ENCODE measurements at places on chromosomes 12 and 14. TPM values are rescaled to one million over a fixed set of nuclear protein-coding genes. Genes with fewer than 3 reads are reported as not detected.
A peak's percentile ranks its signal among the peaks of the same experiment; 100 is the strongest.

COCH gene
- total RNA-seq = 11.4 TPM

GLIPR1L2 gene
- total RNA-seq = not detected

IAPP gene
- not detected for total RNA-seq

GYS2 gene
- total RNA-seq = not detected

SELPLG gene
- 0.10 TPM for total RNA-seq

GPR84 gene
- not detected for total RNA-seq

LTB4R2 gene
- total RNA-seq = 7.8 TPM

- peak; percentile 100 for DNase-seq
Observed at GRCh38 chr12:49623142-49623904, at the start of gene PRPF40B. TSS of gene PRPF40B (plus strand) at chr12:49623561. CDS start at chr12:49623591, 30 bp downstream.

- DNase-seq = no peak
Observed at GRCh38 chr12:13069380-13069779, 25.2 kb downstream of the FAM234B start.

GRCh38 chr14:91241863-91242262 lies 2.6 kb downstream of the GPR68 start:
- no peak for DNase-seq

DNA sequence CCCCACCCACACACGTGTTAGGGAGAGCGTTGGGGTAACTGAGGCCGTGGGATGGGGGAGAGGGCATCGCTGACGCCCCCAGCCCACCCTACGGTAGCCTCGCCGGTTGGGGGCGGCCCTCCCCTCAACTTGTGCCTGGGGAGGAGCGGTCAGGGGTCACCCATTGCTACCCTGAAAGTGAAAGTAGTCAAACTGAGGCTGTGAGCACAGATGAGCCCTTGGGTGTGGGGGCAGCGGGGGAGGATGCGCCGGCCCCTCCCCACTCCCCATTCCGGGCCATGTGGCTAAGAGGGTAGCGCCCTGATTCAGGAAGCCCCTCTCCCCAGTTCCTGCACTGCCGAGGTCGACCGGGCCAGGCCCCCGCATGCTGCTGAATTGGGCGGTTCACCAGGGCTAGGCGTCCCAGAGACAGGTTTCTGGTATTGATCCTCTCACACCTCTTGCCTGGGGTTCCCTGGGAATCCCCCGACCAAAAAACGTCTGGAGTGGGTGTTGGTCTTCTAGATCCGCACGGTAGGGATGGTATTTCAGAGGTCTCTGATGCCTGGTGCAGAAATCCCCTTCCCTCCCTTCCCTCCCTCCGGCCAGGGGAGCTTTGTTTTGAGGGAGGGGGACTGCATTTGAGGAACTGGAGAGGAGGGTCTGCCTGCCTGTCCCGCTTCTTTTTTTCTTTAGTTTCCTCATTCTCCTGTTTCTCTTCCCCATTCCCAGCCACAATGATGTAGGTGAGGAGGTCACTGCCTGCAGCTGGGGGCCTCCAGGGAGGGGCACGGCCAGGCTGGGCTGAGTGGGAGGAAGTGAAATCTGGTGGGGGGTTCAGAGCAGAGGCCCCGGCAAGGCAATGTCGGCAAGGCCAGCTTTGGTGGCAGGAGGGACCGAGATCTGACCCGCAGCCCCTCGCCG lies 1.0 kb downstream of the SH2B3 start:
- DNase-seq = peak; percentile 78

GRCh38 chr12:114685869-114686268 lies 1.9 kb upstream of the TBX3 start:
- DNase-seq = peak; percentile 40

DNA sequence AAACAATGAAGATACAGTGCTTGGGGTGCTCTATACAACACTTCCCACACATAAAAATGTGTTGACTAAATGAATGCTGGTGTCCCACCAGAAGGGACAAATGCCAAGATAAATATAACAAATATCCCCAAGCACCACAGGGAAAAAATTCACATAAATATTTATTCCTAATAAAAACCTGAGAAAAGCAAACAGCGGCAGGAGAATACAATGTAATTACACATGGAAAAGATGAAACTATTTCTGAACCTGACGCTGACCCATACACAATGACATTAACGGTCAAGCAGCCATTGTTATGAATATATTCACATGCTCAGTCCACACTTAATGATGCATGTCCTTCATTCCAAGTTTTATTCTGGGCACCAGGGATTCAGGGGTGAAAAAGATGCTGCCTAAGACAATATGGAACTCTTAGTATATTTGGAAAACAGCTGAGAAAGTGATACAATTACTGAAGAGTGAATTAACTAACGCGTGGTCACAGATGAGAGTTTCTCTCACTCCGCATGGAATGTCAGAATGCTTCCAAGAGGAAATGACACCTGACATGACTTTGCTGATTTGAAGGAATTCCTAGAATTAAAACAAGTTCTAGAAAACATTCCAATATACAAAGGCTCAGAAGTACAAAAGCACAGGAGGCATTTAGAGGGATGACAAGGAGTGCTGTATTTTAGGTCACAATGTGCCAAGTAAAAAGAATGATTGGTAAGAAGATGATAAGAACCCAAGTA lies 27.9 kb upstream of the PTPRR start:
- DNase-seq = no peak

DNA sequence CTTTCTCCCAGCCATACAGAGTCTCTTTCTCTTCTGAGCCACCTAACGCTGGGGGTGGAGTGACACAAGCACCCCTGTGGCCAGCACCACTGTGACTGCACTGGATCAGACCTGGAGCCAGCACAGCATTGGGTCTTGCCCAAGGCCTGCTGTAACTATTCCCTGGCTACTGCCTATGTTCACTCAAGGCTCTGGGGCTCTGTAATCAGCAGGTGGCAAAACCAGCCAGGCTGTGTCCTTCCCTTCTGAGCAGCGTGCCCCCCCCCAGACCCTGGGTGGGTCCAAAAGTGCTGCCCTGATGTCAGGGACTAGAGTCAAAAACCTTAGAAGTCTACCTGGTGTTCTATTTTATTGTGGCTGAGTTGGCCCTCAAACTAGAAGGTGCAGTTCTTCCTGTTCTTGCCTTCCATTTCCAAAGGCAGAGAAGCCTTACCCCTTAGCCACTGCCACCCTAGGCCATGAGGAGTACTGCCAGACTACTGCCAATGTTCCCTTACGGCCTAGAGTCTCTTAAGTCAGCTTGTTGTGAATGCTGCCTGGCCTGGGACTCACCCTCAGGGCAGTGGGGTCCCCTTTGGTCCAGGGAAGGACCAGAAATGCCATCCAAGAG lies 49.9 kb downstream of the PELI2 start:
- DNase-seq = no peak

DNA sequence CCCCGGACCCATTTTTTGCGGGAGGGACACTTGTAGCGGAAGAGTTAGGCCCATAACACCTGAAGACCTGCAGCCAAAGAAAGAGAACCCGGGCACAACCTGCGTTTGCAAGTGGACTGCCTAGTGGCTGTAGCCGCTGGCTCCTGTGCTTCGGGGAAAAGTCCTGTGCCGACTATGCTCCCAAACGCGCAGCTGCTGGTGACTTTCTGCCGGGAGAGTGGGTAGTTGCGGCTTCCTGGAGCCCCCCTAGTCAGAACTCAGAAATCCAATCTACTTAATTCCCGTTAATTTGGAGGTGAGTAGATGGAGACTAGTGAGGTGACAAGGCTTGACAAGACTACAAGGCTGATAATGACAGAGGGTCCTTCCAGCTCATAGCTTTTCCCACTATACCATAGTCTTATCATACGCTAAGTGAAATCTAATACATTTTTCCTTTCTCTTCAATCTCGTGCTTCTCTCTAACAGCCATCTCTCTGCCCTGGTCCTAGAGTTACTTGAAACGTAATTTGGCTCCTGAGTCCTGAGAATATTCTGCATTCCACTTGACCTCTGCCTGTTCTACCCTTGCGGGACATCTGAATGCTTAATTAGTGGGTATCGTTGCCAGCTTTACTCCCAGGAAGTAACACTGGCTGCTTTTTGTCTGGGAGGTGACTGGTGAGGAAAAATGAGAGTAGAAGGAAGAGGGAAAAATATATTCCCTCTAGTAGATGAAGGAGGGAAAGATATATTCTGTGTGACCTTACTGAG lies 556 bp downstream of the MTHFD1 start:
- no peak for DNase-seq

DNA sequence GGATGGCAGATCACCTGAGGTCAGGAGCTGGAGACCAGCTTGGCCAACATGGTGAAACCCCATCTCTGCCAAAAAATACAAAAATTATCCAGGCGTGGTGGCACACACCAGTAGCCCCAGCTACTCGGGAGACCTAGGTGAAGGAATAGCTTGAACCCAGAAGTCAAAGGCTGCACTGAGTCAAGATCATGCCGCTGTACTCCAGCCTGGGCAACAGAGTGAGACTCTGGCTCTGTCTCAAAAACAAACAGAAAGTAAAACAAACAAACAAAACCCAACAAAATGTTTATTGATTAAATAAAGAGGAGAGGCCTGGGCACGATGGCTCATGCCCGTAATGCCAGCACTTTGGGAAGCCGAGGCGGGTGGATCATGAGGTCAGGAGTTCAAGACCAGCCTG lies 5.5 kb downstream of the ZCCHC8 start:
- DNase-seq = no peak

- no peak for DNase-seq
Observed at GRCh38 chr12:7117670-7118069, 8.7 kb upstream of the C1RL start.

DNA sequence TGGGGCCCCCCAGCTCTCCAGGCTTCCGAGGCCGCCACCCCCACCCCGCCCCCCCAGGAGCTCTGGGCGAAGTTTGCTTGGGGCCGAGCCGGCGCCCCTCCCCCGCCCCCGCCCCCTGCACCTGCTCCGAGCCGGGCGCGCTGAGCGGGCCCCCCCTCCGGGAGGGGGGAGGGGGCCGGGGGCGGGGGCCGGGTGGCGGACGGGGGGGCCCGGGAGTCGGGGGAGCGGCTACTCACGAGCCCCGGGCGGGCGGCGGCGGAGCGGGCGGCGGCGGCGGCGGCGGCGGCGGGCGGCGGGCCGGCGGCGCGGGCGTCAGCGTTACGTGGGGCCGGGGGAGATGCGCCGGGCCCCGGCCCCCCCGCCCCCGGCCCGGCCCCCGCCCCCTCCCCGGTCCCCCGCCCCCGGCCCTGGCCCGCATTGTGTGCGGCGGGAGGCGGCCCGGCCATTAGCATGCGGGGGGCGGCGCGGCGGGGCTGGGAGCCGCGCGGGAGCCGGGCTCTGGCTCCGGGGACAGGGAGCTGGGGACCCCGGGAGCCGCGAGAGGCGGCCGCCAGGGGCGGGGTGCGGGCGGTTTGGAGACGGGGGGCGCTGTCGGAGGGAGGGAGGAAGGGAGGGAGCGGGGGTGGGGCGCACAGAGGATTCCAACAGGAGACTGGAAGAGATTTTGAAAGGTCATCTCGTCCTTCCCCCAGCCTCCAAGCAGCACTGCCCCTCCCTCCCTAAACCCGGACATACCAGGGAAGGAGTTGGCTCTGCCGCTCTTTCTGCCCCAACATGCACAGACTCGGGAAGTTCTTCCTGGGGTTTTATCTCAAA lies at the start of gene ZNF219:
Gene ZNF219 (minus strand): TSS at position 580 of the 816 bp plus-strand sequence. CDS start 5,064 bp downstream, outside the sequence.
- DNase-seq = peak; percentile 93

GRCh38 chr12:108231109-108231905 lies 102.2 kb downstream of the WSCD2 start:
- DNase-seq = peak; percentile 42

DNA sequence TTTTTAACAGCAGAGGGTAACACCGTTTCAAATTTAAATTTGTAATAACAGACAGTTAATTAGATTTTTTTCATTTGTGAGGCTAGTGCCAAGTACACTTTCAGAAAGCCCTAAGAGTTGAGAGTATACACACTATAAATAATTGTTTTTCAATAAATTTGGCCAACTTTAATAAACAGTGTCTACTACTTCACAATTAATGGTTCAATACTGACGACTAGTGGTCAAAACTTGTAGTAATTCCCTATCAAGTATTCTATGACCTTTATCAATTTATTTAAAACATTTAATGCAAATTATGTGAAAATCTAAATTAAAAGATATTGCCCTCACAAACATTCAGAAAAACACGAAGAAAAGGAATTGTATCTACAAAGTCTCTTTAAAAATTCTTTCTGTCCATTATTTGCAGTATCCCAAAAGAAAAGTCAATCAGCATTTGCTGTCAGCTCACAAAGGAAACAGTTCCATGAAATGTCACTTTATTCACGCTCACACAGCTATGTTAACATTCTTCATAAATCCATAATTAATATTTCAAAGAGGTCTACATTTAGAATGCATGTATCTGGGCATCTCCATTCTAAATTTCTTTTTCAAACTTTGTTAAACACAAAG lies 91.2 kb downstream of the CEP128 start:
- no peak for DNase-seq

- DNase-seq = peak; percentile 67
Observed at GRCh38 chr12:47808574-47809365, 10.9 kb downstream of the HDAC7 start.

- DNase-seq = no peak
Observed at GRCh38 chr14:82159624-82160023, 626.0 kb upstream of the SEL1L start.

GRCh38 chr12:115223322-115223721 lies 539.3 kb upstream of the TBX3 start:
- no peak for DNase-seq

- DNase-seq = no peak
Observed at GRCh38 chr12:27817766-27818165, 37.7 kb upstream of the MANSC4 start.

GRCh38 chr14:96112032-96112431 lies 72.9 kb downstream of the C14orf132 start:
- DNase-seq = no peak

DNA sequence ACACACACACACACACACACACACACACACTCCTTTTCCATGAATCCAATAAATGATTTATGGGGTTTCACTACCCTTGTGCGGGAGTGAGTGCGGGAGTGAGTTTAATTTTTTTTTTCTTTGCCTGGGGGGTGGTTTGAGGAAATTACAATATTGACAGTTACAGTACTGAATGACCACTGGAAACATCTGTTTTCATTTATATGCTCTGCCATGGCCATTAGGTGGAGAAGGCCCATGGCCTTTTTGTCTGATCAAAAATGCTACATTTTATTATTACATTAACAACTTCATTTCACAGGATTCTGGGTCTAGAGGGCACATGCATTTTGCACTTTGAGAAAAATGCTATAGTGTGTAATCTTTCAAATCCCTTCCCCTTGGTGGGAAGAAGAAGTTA lies 5.9 kb downstream of the TBX3 start:
- DNase-seq = no peak

GRCh38 chr14:66015071-66015780 lies 470.9 kb upstream of the CCDC196 start:
- DNase-seq = no peak
